ENCODE measurements at places on chromosomes 11 and 22.

DNA sequence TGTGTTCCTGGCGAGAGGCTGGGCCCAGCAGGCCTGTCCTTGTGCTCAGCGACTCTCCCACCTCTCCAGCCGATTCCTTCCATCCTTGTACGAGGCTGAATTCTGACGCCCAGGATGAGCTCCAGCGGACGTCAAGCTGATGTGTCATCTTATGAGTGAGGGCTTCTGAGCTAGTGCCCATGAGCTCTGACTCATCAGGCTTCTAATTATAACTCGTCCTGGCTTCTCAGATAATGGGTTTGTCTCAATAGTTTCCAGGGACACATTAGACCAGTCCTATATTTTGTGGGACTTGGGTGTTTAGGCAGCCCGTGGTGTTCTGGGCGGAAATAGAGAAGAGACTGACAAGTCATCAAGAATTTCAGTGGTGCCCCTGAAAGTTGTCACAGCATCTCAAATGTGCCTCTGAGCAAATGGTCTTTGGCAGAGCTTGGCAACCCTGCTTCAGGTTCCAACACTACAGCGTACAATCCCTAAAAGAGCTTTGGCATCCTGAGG is 108.2 kb upstream of the CD44 start:
- no peak for DNase-seq

DNA sequence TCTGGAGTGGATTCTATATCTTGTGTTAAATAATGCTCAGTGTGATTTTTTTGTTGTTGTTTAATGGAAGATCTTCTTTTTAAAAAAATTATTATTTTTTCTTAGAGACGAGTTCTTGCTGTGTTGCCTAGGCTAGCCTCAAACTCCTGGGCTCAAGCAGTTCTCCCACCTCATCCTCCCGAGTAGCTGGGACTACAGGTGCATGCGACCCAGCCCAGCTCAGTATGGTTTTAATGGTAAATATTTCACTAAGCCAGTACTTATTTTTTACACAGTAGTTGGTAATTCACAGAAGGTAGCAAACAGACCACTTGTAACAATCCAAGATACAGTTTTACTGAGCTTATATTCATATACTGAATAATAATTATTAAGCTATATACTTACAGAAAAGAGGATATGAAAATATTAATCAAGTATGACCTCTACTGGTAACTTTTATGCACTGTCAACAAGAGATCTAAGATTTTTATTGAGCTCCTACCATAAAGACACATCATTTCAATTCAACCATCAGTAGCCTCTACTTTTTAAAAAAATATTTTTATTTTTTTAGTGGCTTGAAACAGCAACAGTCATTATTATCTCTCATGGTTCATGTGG is 6.1 kb upstream of the CD59 start:
- no peak for DNase-seq

DNA sequence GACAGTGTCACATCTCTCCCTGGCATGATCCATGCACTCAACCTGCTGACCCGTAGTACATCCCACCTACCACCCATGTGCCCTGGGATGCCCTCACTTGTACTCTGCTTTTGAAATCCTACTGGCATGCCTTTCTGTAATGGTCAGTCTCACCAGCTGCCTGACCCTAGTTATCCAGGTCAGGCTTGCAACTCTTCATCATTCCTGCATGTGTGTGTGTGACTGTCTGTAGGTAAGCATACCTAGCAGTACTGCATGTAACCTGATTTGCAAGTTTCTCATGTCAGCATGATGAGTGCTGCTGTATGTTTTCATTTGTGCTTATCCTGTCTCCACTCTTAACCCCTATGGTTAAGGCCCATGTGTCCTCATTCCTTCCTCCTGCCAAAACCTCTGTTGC is 202.0 kb upstream of the MTNR1B start:
- DNase-seq: no peak

DNA sequence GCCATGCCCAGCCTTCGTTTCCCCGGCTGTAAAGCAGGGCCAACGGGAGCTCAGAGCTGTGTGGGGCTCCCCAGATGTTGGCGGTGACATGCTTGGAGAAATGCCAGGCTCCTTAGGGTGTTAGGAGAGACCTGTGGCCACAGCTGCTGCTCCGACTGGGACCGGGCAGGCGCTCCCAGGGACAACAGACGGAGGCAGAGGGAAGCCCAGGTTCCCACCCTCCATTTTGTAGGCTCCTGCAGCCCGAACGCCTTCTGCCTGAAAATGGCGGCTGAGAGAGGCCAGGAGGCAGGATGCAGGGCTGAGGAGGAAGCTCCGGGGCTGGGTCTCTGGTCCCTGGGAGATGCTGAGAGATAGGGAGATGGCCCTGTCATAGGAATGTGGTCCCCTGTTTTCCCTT is 10.0 kb downstream of the CD6 start:
- no peak for DNase-seq

DNA sequence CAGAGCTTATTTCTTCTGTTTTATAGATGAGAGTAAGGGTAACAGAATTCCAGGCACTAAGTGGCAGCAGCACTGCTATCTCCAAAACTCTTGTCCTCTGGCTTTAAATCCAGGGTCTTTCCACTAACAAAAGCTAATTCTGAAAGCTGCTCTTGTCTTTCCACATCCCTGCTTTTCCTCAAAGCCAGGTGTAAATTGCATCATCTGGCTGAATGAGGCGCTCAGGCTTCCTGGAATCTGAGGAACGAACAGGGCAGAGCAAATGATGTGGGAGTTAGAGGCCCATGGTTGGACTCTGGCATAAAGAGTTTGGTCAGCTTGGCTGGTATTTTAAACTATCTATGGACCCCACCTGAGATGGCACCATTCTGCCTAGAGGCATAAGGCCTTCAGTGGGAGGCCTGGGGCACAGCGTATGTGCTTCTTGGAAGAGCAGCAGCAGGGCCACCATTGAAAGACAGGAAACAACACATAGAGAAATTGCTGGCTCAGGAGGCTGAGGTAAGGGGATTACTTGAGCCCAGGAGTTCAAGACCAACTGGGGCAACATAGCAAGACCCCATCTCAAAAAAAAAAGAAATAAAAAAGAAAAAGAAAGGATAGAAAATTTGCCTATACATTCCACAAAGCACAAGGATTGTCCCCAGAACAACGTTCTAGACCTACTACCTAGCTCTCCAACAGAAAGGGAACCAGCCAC is 1.9 kb downstream of the KCNJ5 start:
- DNase-seq: no peak

- no peak for DNase-seq
These were observed 7.9 kb downstream of the MRPL16 start for GRCh38 chr11:59802639-59803176.

- DNase-seq: no peak
These were observed 8.2 kb upstream of the MYEOV start for GRCh38 chr11:69285766-69286165.

- no peak for DNase-seq
These were observed 28.1 kb upstream of the CREB3L1 start for GRCh38 chr11:46249103-46249937.

GRCh38 chr11:4480577-4481239 is 1.7 kb upstream of the OR52K1 start:
- DNase-seq: no peak

DNA sequence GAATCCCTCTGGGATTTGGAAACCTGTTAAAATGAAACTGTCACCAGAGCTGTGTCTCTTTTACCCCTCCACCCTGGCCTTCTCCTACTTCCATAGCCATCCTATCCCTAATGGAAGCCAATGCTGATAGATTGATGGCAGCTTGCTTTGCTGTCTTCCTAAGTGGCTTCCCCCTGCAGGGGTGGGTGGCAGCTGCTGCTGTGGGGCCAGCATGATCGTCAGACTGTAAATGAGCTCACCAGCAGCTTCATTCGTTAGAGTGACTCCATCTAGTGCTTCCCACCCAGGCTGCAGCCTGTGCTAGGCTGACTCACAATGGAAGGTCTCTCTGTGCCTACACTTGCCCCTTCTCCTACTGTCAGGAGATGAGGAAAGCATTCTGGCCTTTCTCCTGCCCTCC is 311.0 kb downstream of the BUD13 start:
- no peak for DNase-seq

- no peak for DNase-seq
These were observed 689 bp downstream of the PDHX start for GRCh38 chr11:34916843-34917770.

GRCh38 chr11:16117989-16118756 is 238.2 kb downstream of the SOX6 start:
- DNase-seq: no peak

DNA sequence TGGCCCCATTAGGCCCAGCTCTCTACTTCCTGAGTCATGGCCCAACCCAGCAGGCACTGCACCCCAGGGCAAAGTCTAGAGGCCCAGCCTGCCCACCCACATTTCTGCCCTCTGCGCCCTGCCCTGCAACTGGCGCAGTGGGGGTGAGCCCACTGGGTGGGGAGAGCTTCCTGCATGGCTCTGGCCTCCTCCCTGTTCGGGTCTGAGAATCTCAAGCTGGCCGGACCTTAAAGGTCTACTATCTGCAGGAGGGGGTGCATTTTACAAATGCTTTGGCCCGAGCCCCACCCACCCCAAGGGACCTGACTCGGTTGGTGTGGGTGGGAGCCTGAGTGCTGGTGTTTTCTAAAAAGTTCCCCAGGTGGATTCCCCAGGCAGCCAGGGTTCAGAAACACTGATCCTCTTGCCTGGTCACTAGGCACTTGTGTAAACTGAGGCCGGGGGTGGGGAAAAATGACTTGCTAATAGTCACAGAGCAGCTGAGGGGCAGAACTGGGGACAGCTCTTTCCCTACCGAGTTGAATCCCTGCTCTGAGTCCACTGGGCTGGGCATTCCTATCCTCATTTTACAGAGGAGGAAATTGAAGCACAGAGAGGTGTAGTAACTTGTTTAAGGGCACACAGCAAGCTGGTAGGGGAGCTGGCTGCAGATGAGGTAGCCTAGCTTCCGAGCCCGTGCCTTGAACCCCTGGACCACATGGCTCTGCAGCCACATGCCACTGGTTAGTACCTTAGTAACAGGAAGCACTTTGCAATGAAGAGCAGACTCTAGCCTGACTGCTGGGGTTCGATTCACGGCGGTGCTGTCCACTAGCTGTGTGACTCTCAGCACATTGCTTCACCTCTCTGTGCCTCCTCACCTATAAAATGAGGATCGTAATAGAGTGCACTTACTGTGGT is 36.3 kb downstream of the CD82 start:
- DNase-seq: no peak

DNA sequence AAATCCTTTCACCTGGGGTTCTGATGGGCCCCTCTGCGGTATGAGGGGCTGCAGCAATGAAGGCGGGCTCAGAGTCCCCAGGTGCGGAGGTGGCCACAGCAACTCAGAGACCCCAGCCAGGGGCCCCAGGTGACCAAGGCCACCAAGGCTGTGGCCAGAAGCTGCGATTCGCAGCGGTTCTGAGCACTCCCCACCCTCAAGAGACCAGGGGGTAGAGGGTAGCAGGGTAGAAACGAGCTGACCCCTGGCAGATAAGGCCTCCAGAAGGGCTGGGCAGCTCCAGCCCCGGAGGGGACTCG is 948 bp downstream of the TNKS1BP1 start:
- no peak for DNase-seq

GRCh38 chr11:97359016-97359415 is 969.2 kb downstream of the JRKL start:
- DNase-seq: no peak

DNA sequence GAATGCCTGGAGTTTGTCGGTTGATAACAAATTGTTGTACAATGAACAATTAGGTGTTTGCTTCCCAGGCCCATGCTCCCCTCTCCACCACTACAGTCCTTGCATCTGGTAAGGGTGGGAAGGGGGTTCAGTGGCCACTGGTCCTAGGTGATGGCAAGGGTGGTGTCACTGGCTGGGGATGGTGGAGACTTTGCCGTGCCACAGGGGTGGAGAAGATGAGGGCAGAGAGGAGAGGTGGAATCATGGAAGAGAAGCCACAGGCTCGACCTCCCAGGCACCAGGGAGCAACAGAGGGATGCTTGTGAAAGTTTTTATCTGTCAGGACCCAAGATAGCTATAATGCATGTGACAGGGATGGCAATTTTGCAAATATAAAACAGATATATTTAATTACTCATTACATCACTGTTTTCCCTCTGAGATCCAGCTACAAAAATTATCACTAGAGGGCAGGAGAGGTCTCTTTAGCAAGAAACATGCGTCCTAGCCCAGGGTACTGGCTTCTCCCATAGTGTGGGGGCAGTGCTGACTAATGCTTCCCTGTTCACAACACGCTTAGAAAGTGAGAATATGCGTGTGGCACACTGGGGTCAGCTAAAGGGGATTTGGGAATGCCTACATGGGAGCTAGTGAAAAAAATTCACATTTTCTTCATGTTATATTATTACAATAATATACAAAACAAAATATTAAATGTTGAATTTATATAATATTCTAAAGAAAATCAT is 49.0 kb upstream of the AMPD3 start:
- peak; percentile 8 for DNase-seq

DNA sequence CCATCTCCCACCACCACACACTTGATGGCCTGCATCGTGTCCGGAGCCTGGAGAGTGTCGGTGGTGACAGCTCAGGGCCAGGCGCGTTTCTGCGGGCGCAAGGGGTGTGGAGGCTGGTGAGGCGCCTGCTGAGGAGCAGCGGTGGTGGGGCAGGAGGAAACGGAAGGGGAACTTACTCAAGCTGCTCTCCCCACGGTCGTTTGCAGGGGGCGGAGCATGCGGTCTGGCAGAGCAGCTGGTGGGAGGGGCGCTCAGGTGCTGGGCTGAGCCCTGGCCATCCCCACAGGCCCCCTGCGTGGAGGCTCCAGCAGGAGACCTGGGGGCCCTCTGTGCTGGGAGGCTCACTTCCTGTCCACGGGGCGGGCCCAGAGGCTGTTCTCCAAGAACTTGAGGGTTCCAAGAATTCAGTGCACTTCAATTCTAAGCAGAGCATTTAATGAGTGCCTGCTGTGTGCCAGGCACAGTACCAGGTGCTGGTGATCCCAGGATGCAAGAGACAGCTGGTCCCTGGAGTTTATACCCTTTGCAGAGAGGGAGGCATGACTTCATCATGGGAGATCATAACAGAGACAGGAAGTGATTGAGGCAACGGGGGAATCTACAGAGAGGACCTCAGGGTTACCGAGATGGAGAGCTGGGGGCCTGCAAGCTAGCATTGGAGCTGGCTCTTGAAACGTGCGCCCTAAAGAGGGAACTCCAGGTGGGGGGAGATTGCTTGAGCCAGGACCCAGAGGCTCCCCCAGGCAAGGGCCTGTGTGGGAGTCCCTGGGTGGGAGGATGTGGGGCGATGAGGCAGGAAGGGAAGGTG is at the start of gene RAC2:
Gene RAC2 (minus strand): TSS at position 156 of the 808 bp plus-strand sequence. CDS start 121 bp downstream, at position 35.
- peak; percentile 67 for DNase-seq

DNA sequence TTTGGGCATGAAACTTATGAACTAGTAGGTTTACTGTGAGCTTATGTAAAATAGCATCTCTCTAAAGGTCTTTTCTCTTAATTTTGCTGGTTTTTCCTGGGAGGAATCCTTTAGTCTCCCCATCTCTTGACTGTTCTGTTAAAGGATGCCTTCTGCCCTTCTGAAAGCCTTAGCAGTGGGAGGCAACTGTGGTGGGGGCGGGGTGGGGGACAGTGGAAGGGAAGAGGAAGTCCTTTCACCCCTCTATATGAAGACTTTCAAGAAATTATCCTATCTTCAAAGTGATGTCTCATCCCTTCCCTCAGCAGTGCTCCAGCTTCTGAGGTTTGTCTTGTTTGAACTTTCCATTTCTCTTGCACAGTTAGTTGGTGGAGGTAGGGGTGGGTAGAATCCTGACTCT is 73.1 kb downstream of the ELP4 start:
- DNase-seq: no peak

All from effector CD8-positive, alpha-beta T cell (primary cell).